ENCODE measurements at places on chromosomes 5 and 9.

GRCh38 chr9:14779566-14780022, 57.1 kb upstream of the CER1 start:
- H3K4me1 ChIP-seq = no peaks in the 10 kb centered on the region
- no peak for DNase-seq
- H3K36me3 ChIP-seq = no peaks in the 10 kb centered on the region

- H3K4me1 ChIP-seq = peaks cover 11% of the 10 kb centered on the region
- no peak overlapping the region for H3K4me3 ChIP-seq
- no peaks in the 10 kb centered on the region for H3K36me3 ChIP-seq
- H3K27ac ChIP-seq = no peak overlapping the region
- DNase-seq = no peak
These were observed 148.4 kb upstream of the CLINT1 start for GRCh38 chr5:158007336-158007735.

- H3K4me1 ChIP-seq = no peaks in the 10 kb centered on the region
- H3K27ac ChIP-seq = no peak overlapping the region
- no peaks in the 10 kb centered on the region for H3K27me3 ChIP-seq
- H3K4me3 ChIP-seq = no peak overlapping the region
- DNase-seq = no peak
- no peaks in the 10 kb centered on the region for H3K36me3 ChIP-seq
These were observed 77.7 kb upstream of the NFIB start for GRCh38 chr9:14391620-14392019.

DNA sequence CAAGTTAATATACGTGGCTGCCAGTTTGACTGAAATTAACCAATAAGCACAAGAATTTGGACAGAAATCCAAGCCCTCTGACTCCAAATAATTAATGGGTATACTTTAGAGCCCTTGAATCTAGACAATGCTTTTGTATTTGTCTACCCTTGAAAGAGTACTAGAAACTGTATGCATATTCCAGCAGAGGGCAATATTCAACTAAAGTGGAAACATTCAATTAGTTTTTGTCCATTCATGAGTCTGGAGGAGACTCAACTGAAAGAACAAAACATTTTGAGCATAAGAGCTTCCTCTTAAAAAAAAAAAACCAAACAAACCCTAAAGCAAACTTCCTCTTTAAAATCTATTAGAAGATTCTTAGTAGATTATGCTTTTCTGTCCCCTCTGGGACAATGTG, 157.8 kb downstream of the ARHGEF28 start:
- no peak overlapping the region for H3K27ac ChIP-seq
- no peaks in the 10 kb centered on the region for H3K36me3 ChIP-seq
- no peaks in the 10 kb centered on the region for H3K4me1 ChIP-seq
- no peak for DNase-seq
- no peak overlapping the region for H3K4me3 ChIP-seq
- H3K27me3 ChIP-seq = no peaks in the 10 kb centered on the region

- H3K4me3 ChIP-seq = no peak overlapping the region
- peaks cover 6% of the 10 kb centered on the region for H3K4me1 ChIP-seq
- H3K36me3 ChIP-seq = no peaks in the 10 kb centered on the region
- H3K27ac ChIP-seq = no peak overlapping the region
- no peaks in the 10 kb centered on the region for H3K27me3 ChIP-seq
These were observed 263.4 kb downstream of the GRIA1 start for GRCh38 chr5:153753645-153754432.

GRCh38 chr9:109475526-109475925, 22.6 kb downstream of the PTPN3 start:
- no peaks in the 10 kb centered on the region for H3K27me3 ChIP-seq
- no peak overlapping the region for H3K27ac ChIP-seq
- no peak for DNase-seq
- H3K36me3 ChIP-seq = no peaks in the 10 kb centered on the region
- no peak overlapping the region for H3K4me3 ChIP-seq
- H3K4me1 ChIP-seq = peaks cover 9% of the 10 kb centered on the region

GRCh38 chr9:71472400-71472799, 295.9 kb downstream of the CEMIP2 start:
- H3K36me3 ChIP-seq = no peaks in the 10 kb centered on the region
- peak; percentile 58 for DNase-seq
- no peaks in the 10 kb centered on the region for H3K27me3 ChIP-seq
- peaks cover 7% of the 10 kb centered on the region for H3K4me1 ChIP-seq

GRCh38 chr5:176995896-176996767, 10.4 kb downstream of the UIMC1 start:
- H3K4me3 ChIP-seq = peak overlapping the region; percentile 31
- no peaks in the 10 kb centered on the region for H3K27me3 ChIP-seq
- H3K4me1 ChIP-seq = no peaks in the 10 kb centered on the region
- H3K36me3 ChIP-seq = peaks cover 21% of the 10 kb centered on the region

DNA sequence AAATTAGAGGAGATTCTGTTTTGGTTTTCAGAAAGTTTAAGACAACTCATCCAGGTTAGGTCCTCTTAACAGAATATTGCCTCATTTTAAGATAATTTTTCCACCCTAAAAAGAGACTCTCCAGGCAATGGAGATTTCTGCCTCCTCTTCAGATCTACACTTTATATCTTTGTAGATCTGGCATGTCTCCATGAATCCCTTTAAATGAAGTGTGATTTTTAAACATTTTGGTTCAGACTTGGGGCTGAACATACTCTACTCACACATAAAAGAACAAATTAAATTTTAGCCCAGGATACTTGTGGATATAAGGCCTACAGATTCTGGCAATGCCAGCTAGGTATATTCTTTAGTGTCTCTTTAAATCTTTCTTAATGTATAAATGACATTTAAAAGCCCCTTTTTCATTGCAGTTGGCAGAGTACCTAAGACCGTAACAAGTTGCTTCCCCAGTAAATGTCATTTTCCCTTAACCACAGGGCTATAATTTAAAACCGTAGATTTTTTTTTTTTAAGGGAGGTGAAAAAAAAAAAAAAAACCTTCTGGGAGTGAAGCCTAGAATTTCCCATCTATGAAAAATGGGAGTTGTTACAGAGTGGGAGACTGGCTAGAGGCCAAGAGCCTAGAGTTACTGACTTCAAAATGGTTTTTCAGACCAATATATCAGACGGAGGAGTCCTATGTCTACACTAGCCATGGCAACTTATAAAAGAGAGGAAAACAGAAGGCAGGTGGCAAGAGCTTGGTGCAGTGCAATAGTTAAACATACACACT, 207.8 kb upstream of the TARS1 start:
- no peak overlapping the region for H3K4me3 ChIP-seq
- no peak for DNase-seq
- peaks cover 14% of the 10 kb centered on the region for H3K4me1 ChIP-seq
- no peaks in the 10 kb centered on the region for H3K36me3 ChIP-seq

GRCh38 chr5:97788369-97788768, 605.3 kb upstream of the RIOK2 start:
- no peak for DNase-seq
- no peaks in the 10 kb centered on the region for H3K4me1 ChIP-seq
- no peaks in the 10 kb centered on the region for H3K27me3 ChIP-seq
- H3K36me3 ChIP-seq = no peaks in the 10 kb centered on the region

Measured in endodermal cell (in vitro differentiated cells).